ENCODE measurements at places on chromosomes 2 and 18. TPM values are rescaled to one million over a fixed set of nuclear protein-coding genes. Genes with fewer than 3 reads are reported as not detected.

FSHR gene
- 0.12 TPM for polyA plus RNA-seq

GRCh38 chr2:105258835-105259350 is 17.4 kb downstream of the GPR45 start:
- no peak for DNase-seq

- no peak for DNase-seq
Observed at GRCh38 chr18:37544217-37544616, 21.4 kb downstream of the CELF4 start.

GRCh38 chr18:58180738-58181353 is 136.8 kb downstream of the NEDD4L start:
- DNase-seq: no peak

DNA sequence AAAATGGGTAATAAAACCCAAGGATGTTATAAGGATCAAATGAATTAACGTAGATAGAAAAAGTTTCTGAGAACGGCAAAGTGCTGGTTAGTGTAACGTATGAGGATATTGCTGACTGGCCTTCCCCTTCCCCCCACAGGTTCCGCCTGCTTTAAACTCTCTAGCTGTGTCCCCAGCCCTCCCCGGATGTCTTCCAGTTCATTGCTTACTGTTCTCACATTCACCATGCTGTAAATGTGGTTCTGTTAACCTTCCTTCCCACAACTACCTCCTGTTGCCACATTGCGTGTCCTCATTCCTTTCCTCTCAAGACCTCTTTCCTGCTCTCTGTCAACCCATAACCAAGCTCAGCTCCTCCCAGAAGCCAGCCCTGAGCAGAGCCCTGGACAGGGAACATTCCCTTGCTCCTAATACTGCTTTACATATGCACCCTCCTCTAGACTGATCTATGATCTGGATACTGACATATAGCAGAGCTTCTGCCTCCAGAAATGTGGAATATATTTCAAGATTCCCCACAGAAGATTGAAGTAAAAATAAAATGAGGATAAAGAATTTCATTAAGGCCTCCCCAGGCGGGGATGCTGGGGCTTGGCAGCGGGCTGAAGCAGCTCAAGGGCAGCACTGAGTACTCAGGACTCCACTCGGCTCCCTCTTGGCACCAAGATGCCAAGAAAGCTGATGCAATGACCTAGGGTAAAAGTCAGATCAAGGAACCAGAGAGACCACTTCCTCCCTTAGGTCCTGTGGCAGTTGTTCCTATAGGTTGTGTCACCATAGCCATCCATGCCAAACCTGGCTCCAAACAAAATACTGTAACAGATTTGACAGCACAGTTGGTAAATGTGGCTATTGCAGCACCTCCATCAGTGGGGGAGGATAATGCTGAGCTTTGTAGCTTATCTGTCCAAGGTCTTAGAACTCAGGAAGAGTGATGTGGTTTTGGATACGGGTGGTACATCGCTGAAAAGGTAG is 136.4 kb upstream of the PIK3C3 start:
- DNase-seq: no peak

GRCh38 chr18:35334821-35335220 is 9.4 kb downstream of the ZNF24 start:
- no peak for DNase-seq

GRCh38 chr2:23350792-23351355 is 34.1 kb upstream of the KLHL29 start:
- DNase-seq: no peak

Measured in right lung (tissue), 10 donors.